ENCODE measurements at places on chromosomes 12 and 14.
A peak's percentile ranks its signal among the peaks of the same experiment; 100 is the strongest.

- DNase-seq = no peak
These were observed 51.1 kb downstream of the BRMS1L start for GRCh38 chr14:35877276-35877675.

DNA sequence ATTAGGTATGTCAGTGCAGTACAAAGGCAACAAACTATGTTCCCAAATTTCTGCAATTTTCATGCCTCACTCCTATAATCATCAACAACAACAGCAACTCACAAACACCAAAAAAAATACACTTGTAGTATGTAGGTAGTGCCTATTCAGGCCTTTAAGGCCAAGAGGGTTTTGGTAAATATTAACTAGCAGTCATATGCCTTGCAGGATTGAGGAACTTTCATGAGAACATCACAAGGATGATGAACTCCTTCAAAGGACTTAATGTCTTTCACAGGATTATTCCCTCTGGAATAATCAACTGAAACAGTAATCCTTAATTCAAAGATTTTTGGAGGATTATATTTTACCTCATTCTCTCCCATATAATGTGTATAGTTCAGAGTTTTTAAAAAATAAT is 293.8 kb downstream of the NOVA1 start:
- no peak for DNase-seq

DNA sequence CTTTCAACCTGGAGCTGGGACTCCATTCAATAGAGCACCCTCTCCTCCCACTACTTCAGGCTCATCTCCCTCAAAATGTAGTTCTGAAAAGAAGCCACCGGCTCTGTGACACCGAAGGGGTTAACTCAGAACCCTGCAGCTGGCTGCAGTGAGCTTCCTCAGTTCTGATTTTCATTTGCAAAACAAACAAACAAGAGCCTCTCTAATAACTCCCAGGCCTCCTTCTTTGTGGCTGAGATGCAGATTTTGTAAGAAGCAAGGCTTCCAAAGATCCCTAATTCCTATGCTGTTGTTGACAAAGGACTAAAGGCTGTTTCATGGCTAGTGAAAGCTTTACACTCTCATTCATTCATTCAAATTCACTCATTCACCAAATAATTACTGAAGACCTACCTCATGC is 333.4 kb upstream of the TBX3 start:
- no peak for DNase-seq

DNA sequence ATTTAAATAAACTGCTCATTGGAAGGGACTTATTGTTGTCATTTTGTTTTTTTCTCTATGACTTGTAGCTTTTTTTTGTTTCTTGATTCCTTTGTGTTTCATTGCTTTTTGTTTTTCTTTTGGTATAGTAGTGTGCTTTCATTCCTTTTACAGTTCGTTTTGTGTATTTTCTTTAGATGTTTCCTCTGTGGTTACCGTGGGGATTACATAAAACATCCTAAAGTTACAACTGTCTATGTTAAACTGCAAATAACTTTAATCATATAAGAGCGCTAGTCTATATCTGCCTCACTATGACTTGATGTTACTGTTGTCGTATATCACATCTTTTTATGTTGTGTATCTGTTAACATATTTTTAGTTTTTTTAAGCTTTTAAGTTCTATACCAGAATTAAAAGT is 86.9 kb downstream of the ATF7IP start:
- DNase-seq = no peak

DNA sequence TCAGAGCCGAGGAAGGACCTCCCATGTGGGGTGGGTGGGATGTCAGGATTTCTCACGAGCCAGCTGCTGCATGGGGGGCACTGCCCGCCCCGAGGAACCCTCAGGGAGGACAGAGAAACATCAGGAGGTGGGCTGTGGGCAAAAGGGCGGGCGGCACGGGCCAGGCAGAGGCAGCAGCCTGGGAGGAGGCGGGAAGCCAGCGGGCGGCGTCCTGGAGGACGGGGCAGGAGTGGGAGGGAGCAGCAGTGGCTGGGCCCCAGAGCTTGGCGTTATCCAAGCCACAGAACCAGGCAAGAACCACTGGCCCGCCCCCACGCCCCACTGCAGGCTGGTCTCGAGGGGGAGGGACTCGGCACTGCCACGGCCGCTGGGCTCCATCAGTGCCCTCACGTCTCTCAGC is 2.4 kb downstream of the C14orf180 start:
- DNase-seq = no peak

DNA sequence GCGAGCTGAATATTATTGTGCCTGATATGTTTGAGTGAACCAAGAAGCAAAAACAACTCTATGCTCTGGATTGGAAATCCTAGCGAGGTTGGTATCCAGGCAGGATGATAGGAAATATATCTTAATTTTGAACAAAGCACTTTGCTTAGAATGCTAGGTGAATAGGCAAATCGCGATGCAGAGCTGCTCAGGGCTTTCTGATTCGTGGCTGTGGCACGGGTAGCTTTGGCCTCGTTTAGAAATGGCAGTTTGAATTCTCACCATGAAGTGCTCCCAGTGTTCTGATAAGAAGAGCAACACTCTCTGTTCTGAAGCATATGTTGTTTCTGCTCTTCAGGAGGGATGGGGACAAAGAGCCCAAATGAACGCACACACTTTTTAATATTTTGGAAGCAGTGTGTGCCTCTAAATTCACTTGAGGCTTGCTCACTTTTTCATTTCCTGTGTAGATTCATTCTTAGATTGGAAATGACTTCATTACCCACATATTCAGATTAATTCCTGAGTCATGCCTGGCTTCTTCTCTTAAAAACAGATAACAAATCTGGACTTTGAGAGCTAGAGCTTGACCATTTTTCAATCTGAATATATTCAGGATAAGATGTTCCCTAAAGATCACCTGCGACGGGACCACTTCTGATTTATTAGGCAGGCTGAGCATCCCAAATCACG is 200.9 kb downstream of the RPAP3 start:
- DNase-seq = no peak

GRCh38 chr12:83224012-83224411 is 537.3 kb downstream of the TMTC2 start:
- no peak for DNase-seq

DNA sequence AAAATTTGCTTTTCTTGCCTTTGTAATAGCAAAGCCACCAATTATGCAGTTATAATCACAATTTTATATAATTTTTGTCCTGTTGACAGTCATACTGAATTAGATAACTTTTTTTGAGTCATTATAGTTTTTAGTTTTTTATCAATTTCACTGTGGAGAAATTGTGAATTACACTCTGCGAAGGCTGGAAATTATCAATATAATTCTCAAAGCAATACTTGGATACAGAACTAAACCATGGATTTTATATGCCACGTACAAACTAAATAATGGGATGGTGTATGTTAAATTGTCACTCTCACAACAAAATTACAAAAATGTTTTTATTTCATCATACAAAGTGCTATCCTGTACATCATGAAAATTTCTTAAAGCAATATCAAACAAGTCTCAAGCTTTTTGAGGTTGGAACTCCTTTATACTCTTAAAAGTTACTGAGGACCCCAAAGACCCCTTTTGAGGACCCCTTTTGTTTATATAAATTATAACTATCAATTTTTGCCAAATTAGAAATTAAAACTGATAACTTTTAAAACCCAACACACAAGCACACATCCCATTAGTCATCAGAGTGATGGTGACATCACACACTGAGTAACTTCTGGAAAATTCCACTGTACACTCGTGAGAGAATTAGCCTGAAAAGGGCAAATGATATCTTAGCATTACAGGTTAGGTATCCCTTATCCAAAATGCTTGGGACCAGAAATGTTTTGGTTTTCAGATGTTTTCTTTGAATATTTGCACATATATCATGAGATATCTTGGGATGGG is 19.8 kb upstream of the AQP2 start:
- no peak for DNase-seq

DNA sequence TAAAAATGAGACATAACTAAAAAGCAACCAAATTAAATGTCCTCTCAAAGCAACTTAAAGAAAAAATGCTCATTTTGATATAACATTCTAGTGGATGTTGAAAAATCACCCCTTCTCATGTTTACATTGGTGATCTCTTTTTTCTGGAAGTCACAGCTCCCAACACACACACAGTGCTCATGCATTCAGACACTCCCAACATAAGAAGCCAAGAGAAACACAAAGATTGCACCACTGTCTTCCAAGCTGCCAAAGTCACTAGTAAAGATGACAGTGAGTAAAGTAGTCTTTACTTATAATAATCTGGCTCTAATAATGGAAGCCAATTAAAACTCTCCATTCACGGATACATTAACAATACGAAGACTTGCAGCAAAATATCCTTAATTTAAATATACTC is 218.4 kb downstream of the NTF3 start:
- DNase-seq = no peak

- DNase-seq = peak; percentile 54
These were observed 5.5 kb downstream of the CYP46A1 start for GRCh38 chr14:99689266-99690236.

DNA sequence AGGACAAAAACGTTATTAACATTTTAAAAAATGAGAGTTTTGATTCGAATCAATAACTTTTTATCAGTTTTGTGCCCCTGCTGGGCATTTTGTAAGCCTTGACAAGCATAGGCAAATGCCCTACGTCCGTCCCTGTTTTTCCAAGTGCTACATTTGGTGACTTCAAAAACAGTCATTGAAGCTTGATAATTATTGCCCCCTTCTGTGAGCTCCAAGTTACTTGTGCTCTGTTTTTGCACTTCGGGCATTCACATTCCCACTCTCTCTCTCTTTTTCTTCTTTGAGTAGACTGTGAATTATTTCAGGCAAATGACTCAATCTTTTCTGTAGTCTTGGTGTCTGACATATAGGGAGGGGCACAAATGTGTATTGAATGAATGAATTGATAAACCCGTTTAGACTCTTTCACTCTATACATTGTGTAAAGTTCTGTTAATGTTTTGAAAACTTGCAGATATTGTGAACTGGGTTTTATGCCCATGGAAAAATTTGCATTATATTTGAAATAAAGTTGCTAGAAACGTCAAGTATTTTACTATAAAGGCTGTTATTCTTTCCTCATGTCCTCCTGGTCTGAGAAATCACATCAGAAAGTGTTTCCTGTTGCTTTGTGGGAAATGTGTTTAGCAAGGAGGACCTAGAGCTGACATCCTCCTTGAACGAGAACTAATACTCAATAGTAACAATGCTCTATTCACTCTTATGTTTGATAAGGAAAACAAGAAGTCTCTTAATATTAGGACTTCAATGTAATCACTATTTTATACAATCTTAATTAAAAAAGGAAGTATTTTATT is 1.4 kb downstream of the APAF1 start:
- DNase-seq = no peak

- DNase-seq = no peak
These were observed 13.0 kb downstream of the MTA1 start for GRCh38 chr14:105432657-105433056.

DNA sequence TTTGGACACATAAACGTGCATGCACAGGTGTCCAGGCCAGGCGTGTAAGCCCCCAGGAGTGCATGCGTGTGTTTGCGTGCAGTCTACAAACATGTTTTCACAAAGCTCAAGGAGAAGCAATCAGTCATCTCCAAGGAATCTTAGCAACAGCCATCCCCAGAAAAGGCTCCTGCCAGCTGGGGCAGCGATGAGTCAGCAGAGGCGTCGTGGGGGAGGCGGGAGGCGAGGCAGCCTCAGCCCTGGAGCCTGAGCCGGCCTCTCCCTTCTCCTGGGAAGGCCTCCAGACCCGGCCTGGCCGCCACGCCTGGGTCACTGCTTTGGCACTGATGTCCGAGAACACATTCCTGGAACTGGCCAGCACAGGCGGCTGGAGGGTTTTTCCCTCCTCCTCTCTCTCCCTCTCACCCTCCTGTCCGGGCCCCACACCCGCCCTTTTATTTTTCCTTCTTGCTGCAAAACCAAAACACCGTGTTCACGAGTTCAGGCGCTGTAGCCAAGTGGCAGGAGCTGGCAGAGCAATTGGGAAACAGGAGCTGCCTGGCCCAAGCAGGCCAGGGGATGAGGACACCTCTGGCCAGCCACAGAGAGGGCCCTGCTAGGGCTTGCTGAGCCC is 92.7 kb downstream of the LRRC74A start:
- no peak for DNase-seq

- no peak for DNase-seq
These were observed 897.9 kb downstream of the BCL11B start for GRCh38 chr14:98374136-98374535.

GRCh38 chr14:100884456-100884855 is 19.1 kb downstream of the RTL1 start:
- DNase-seq = no peak

DNA sequence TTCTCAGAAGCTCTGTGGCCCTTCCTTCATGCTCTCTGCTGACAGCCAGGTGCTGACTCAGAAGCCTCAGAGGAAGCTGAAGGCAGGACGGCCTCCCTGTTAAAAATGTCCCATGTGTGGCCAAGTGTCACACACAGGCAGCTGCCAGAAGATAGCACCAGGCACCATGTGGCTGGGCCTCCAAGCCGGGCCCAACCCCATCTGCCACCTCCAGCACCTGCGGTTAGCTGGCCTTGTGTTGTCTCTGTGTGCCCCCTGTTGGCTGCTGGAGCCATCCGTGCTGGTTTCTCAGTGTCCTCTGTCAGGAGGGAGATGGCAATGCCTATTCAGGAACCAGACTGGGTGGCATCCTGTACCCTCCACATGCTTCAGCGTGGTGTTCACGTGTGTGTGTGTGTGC is 63.2 kb downstream of the TSPAN11 start:
- DNase-seq = no peak

DNA sequence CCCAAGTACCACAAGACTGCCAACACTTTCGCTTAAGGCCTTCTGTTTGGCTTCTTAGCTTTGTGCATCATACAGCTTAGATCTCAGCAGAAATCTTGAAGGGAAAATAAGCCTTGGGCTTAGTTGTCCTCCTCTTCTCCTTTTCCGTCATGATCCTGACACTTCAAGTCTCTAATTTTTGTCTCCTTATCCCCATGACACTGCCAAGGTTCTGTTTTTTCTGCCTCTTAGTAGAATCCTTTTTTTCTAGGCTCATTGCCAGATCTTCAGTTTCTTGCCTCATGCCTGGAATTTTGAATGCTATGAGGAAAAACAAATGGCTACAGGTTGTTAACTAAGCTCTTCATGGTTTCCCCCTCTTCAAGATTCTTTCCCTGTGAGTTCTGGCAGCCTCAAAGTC is 450.4 kb downstream of the LRFN5 start:
- no peak for DNase-seq

- DNase-seq = no peak
These were observed 9.3 kb downstream of the GRIP1 start for GRCh38 chr12:66669541-66669940.

GRCh38 chr12:121781484-121781997 is 11.9 kb downstream of the RHOF start:
- DNase-seq = no peak

- no peak for DNase-seq
These were observed 187.9 kb downstream of the PIWIL1 start for GRCh38 chr12:130525384-130526172.
